ENCODE measurements at places on chromosomes 2 and 18. TPM values are rescaled to one million over a fixed set of nuclear protein-coding genes. Genes with fewer than 3 reads are reported as not detected.

The BOLA3 gene
- total RNA-seq: 28.2 TPM

The PDCL3 gene
- total RNA-seq: 11.4 TPM

The INHA gene
- total RNA-seq: 0.26 TPM

GRCh38 chr2:223692191-223692947 is 90.2 kb upstream of the SCG2 start:
- DNase-seq: peak; percentile 51

DNA sequence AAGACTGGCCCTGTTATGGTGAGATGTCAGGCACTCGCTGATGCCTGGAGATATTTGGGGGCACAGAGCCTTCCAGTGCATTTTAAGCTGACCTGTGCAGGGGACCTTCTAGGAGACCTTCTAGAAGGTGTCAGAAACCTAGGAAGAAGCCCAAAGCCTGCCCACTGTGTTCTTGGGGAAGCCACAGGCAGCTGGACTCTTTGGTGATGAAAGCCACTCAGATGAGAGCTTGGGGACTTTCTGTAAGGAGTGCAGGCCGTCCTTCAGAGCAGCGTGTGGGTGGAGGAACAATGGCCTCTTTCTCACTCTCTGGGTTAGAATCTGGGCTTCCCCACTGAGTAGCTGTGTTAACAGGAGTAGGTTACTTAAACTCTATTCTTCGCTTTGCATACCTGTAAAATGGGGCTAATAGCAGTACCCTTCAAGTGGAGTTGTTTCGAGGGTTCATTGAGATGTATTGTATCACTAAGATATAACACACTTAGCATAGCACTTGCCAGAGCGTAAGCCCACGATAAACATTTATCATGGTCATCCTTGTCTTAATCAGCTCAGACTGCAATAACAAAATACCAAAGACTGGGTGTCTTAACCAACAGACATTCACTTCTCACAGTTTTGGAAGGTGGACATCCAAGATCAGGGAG is 322.3 kb upstream of the EPAS1 start:
- DNase-seq: no peak

DNA sequence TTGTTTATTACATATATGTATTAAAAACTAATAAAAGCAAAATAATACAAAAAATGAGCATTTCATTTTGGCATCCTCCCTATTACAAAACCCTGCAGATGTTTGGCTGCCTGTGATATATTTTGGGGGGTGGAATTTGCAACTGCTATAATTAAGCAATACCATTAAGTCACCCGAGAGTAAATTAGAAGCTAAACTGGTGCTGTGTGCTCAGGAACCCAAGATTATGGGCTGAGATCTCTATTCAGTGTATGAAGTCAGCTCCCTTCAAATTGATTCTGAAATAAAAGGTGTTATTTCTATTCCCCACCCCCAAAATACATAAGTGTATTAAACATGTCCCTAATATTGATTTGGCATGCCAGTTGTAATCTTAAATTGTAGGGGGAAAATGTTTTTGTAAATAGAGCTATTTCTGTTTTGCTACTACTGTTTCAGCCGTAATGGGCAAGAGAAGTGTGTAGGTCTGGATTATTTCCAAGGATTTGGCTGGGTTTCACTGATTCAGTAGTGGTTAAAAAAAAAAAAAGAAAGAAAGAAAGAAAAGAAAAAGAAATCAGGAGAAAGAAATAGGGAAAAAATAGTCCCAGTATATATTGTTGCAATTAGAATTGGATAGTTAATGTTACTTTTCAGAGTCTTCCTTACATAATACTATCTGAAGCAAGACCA is 110.9 kb downstream of the SS18 start:
- DNase-seq: no peak

- no peak for DNase-seq
Measured at GRCh38 chr2:126748188-126748760, 92.3 kb downstream of the GYPC start.

DNA sequence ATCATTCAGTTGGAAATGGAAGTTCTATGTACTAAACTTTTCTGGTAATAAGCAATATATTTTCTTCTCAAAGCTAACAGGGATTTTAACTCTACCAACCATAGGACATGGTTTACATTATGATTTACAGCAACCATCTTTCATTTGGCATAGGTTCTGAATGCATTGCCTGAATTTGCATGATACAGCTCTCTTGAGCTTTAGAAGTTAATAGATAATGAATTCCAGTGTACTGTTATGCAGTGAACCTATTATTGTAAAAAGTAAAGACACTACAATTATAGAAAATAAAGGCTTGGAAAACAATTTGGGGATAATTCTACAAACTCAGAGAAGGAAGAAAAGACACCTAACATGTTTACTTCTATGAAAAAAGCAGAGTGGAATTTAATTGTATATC is 182.0 kb downstream of the GRB14 start:
- DNase-seq: no peak

DNA sequence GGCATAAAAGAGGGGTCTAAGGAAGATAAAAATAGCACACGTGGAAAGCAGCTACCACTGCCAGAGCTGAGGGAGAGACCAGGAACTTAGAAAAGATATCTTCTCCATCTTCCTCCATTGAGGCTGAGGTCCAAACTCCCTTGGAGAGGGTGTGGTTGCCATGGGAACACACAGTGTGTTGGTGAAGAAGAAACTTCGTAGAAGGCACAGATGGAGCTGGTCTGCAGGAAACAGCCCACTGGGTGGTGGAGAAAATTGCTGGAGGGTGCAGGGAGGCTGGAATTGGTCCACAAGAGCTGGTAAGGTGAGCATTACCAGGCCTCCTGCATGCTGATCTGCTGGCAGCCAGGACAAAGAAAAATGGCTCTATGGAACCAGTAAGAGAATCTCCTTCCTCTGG is 191.0 kb downstream of the HRH4 start:
- no peak for DNase-seq

DNA sequence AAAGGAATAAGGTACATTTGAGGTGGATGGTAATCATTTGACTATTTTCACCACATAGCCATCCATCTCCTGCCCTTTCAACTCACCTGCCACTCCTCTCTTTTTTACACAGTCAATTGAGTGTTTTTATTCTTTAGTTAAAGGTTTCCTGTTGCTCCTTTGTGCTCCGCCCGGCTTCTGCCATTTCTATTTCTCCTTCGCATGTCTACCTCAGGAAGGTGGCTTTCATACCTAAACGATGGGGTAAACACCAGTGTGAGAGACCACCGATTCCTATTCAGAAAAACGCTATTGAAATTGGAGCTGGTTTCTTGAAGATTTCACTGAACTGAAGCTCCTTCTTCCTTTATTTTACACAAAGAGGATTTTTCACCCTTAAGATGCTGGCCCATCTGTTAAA is 1628.0 kb upstream of the PIK3C3 start:
- no peak for DNase-seq

DNA sequence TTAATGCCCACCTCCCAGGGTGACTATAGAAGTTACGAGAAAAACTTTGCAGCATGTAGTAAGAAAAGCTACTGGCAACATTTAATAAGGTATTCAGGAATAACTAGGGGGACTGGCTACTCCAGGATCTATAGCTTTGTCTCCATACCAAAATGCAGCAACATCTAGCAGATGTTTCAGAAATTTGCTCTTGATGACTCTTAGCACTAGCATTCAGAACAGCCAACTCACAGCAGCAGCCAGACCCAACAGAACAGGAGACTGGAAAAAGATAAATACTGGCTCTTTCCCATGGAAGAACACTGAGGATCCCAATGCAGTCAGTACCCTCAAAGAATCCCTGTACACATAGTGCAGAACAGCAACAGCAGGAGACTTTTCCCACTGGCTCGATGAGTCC is 105.0 kb downstream of the PRKRA start:
- DNase-seq: no peak

DNA sequence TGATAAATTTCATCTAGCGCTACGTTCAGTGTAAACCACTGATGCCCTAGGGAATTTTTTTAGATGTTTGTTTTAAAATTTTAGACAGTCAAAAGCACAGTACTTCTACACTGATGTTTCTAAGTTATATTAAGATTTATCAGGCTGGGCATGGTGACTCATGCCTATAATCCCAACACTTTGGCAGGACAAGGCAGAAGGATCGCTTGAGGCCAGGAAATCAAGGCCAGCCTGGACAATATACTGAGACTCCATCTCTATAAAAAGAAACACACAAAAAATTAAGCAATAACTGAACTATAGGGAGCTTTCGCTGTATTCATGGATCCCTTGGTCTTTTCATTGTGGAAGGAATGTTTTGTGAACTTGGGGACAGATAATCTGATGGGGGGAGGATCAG is 50.6 kb upstream of the MAPRE2 start:
- DNase-seq: peak; percentile 62

- no peak for DNase-seq
Measured at GRCh38 chr2:103789381-103790095, 1027.7 kb downstream of the TMEM182 start.

DNA sequence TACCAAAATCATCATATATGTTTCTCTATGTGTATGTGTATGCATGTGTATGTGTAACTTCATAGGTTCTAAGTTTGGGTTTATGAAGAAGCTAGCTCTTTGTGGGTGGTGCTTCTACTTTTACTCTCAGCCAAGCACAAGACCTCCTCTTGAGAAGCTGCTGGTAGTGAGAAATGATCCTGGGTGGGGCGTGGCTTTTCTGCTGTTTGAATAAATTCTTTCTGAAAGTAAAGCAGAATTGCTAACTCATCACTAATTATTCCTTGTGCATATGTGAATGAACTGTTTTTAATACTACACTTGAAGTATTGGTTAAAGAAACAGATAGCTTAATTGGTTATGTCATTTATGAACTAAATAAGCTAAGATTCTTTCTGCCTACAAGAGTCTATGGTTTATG is 7.6 kb upstream of the GAREM1 start:
- no peak for DNase-seq

The OTOS gene
- not detected for total RNA-seq

- peak; percentile 79 for DNase-seq
Measured at GRCh38 chr2:163133602-163134001, 295.0 kb upstream of the KCNH7 start.

The GPR45 gene
- total RNA-seq: not detected

GRCh38 chr2:119546447-119546767 is 2.2 kb downstream of the CFAP221 start:
- DNase-seq: no peak

GRCh38 chr2:218745559-218746469 is 35.2 kb downstream of the TTLL4 start:
- peak; percentile 39 for DNase-seq

- no peak for DNase-seq
Measured at GRCh38 chr2:213296270-213296669, 12.0 kb downstream of the SPAG16 start.

The HTRA2 gene
- total RNA-seq: 45.7 TPM

The GDF7 gene
- 0.33 TPM for total RNA-seq

The SNORC gene
- total RNA-seq: 0.83 TPM

DNA sequence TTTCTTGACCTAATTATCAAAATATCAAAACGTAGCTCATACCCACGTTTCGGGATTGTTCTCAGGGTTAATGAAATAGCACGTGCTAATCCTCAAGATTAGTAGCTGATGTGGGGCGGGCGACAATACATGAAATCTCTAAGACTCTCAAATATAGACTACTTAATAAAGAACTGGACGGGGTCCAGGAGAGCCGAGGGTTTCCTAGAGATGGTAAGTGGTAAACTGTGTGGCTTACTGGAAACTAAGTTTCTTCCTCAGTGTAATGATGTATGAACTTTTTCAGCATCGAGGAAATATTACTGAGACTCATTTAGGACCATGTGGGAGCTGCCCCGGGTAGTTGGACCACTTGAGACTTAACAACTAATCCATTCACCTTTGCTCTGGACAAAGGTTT is 453.3 kb upstream of the SALL3 start:
- DNase-seq: no peak

GRCh38 chr18:24176727-24177416 is 38.0 kb downstream of the CABYR start:
- peak; percentile 36 for DNase-seq

GRCh38 chr2:48312126-48312525 is 217.8 kb upstream of the STON1 start:
- DNase-seq: no peak

GRCh38 chr2:8525582-8526402 is 156.1 kb upstream of the ID2 start:
- peak; percentile 31 for DNase-seq

The KCNS3 gene
- total RNA-seq: 1.3 TPM

The POTEJ gene
- not detected for total RNA-seq

GRCh38 chr2:219109471-219109870 is 48.8 kb upstream of the IHH start:
- DNase-seq: no peak

GRCh38 chr2:8248623-8248957 is 433.3 kb upstream of the ID2 start:
- peak; percentile 31 for DNase-seq

DNA sequence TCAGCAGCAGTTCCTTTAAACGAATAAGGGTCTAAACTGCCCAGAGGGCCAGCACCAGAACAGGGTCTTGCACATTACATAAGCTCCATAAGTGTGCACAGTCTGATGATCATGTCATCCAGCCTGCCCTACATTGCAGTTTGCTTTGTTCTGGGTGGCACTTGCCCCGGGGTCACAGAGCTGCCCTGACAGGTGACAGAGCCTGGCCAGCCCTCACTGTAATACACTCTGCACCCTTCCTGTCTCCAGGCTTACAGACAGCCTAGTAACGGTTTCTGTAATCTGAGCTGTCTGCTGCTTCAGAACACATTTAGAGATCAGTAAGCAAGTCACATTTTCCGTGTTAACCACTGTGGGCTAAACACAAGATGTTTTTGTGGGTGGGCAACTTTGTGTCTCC is 213.3 kb downstream of the FAM210A start:
- DNase-seq: no peak

The ANO7 gene
- total RNA-seq: 0.50 TPM

GRCh38 chr2:108244667-108245414 is 5.1 kb downstream of the SULT1C3 start:
- DNase-seq: no peak

- no peak for DNase-seq
Measured at GRCh38 chr2:165594935-165595255, 125.4 kb downstream of the CSRNP3 start.

GRCh38 chr2:12778811-12779579 is 62.3 kb downstream of the TRIB2 start:
- DNase-seq: no peak

DNA sequence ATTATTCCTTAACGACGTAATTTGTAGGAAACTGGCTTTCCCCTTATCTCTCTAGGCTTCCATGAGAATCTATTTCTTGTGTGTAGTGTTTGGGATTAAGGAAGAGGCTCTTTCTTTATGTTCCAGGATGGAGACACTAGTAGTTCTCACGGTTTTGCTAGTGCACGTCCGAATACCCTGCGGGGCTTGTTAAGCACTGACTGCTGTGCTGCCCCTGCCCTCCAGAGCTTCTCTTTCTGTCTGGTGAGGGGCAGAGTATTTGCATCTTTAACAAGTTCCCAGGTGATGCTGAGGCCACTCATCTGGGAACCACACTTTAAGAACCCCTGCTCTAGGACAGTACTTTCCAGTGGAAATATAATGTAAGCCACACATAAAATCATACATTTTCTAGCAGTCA is 76.4 kb downstream of the SPATS2L start:
- DNase-seq: no peak

Measured in fibroblast of lung (primary cell).